ENCODE measurements at places on chromosomes 2 and 18.

- no peak for DNase-seq
Observed at GRCh38 chr2:26479789-26480565, 2.1 kb upstream of the OTOF start.

GRCh38 chr2:1839066-1839756 is 94.9 kb upstream of the PXDN start:
- DNase-seq, result no peak

- no peak for DNase-seq
Observed at GRCh38 chr2:67727131-67727530, 330.0 kb downstream of the ETAA1 start.

GRCh38 chr2:241818229-241818942 is 9.4 kb downstream of the NEU4 start:
- DNase-seq, result no peak

GRCh38 chr2:5370158-5370557 is 322.0 kb upstream of the SOX11 start:
- no peak for DNase-seq

DNA sequence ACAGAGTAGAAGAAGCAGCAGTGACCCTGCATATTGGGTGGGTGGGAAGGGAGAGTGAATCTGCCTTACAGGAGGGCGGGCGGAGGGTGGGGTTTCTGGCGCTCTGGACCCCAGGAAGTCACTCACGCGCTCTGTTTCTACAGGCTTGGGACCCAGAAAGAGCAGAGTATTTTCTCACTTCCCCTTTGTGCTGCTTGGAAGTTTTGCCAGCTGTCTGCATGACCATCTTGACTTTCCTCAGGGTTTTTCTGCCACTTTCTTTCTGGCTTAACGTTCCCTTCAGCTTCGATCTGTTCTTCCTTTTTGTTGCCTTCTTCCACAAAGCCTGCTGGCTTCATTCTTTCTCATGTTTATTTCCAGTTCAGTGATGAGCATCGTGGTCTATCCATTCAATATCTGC is 383.1 kb downstream of the GALR1 start:
- no peak for DNase-seq

GRCh38 chr2:182941121-182941722 is 74.8 kb upstream of the FRZB start:
- DNase-seq, result no peak

DNA sequence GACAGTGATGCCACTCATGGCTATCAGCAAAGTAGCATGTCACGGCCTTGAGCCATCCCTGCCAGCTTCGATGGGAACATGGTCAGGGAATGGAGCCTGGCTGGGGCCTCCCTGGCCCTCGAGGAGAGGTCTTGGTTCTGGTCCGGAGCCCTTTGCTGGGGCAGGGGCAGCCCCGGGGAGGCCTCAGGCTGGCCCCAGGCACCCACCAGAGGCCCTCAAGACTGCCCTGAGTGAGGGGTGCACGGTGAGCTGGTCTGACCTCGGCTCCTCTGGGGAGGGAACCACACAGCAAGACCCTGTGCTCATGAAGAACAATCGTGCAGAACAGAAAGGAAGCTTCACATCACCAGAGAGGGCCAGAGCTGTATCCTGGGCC is 75.2 kb upstream of the OTOS start:
- no peak for DNase-seq

DNA sequence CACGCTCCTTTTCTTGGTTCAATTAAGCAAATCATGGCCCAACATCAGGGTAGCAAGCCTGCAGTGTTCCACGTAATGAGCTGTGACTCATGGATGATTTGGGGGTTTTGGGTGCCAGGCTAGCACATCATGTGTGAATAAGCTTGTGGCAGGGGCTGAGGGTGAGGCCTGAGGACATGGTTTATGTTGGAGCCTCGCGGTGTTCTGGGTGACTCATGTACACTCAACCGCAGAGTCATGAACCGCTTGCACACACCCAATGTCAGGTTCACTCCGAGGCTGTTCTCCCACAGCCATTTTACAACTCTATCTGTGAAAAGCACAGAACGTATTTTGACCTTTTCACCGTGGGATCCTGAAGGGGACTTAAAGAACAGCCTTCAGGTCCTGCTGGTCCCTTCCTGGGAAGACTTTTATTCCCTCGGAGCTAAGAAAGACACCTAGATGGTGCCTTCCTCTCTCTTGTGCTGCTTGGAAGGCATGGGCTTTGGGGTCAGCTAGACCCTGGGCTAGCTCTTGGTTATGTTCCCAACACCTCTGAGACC is 139.9 kb upstream of the ZEB2 start:
- no peak for DNase-seq

- no peak for DNase-seq
Observed at GRCh38 chr2:240810621-240811020, 9.4 kb downstream of the KIF1A start.

GRCh38 chr2:120257522-120257921 is 4.9 kb downstream of the RALB start:
- no peak for DNase-seq

DNA sequence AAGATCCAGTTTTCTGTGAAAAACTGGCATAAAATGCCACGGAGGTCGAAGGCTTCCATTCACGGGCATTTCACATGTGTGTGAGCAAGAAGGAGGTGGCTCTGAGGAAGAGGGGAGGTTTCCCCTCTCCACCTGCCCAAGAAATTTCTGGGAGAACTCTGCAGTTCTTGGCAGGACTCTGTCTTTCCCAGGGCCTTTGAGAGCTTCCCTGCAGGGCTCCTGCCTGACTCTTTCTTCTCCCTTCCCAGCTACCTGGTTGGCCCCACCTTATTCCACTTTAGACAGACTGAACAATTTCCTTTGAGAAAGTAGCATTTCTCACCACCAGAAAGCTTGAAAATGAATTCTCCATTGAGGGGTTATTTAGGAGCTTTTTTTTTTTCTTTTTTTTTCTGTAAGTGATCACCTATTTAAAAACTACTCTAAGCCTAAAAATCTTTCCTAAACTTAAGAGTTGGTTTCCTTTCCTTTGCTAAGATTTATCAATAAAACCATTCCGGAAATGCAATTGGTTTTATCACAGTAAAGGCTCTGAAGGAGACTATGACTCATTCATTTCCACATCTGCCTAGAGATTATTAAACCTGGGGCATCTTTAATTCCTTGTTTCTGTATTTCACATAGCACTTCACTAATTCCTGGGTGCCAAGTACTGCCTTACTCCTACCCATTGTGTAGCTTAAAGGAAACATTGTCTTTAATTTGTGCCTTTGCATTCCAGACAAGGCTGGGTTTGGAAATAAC is 59.3 kb downstream of the UNC80 start:
- DNase-seq, result no peak

DNA sequence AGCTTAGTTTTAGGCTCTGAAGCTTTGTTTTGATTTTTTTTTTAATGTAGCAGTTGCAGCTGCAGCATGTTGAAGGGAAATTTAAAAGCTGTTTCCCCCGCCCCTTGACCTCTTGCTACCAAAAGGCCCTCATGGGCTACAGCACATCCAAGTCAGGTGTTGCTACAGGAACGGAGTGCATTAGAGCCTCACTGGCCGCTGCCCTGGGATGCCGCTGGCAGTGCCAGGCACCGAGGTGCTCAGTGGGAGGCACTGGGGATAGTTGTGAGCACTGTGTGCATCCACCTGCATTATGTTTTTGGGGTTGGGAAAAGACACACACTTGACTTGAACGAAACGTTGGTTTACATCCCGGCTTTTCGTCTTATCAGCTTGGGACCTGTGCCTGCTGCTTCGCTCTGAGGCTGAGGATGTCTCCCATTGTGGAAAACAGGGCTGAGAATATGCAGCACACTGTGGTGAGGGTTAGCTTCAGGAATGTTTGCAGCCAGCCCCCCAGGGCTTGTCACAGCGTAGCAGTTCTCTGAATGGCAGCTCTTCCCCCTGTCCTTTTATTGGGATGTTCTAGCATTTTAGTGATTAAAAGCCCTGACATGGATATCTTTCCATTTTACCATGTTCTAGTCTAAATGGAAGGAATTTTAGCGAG is 24.1 kb downstream of the DCDC2C start:
- DNase-seq, result no peak

GRCh38 chr2:197577446-197577845 is 61.6 kb downstream of the MOB4 start:
- DNase-seq, result no peak

DNA sequence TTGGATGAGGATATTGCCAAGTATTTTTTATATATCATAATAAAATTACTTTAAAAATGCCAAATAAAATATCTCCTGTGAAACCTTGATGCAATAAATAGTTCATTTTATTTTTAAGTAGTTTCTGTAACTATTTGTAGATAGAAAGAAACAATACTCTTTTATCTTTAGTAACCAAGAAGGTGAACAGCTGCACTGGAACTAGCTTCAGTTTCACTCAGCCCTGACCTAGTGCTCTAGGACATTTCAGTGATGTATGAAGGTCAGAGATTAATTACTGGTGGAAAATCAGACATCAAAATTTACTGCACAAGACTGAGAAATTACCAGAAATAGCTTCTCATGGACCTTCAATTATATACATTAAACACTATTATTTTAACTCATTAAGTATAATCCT is 1305.0 kb downstream of the CNTNAP5 start:
- no peak for DNase-seq

DNA sequence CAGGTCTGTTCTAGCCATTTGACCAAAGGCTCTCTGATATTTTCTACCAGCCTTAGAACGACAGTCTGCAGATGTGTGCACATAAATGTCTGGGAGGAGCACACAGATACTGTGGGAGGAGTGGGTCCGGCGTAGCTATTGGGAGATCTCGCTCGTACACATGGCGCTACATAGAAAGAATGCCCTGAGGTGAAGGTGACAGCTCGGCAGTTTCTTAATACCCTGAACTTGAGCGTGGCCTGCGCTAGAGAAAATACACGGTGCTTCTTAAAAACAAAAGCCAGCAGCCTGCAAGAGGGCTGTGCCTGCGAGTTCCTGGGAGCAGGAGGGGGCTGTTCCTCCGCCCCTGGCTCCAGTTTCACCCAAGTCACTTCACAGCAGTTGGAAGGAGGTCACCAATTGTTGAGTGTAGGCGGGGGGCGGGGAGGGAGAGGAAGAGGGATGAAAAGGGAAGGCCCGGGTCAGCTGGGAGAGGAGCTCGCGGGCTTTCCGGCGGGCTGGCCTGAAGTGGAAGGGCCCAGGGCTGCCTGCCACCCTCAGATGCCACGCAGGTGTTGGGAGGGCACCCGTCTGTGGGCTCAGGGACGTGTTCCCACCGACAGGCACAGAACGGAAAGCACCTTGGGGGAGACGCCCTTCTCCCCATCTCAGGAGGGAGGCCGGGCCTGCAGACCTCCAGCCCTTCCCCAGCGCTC is 124.7 kb upstream of the ZNF516 start:
- peak; percentile 52 for DNase-seq

DNA sequence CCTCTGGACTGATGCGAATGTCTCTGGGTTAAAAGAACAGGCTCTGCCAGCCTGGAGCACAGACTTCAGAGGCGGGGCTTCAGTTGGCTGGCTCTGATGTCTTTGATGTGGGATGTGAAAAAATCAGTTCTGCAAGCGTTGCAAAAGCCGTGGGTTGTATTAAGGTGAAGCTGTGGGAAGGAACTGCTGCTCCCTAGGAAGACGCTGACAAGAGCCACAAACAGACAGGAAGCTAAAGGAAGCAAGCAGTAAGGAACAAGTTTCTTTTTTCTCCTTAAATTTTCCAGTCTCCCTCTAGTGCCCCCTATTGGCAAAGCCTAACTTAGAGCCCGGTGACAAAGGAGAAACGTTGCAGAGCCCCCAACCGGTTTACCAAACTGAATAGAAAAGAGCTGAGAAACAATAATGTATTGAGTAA is 239.0 kb downstream of the CCDC178 start:
- no peak for DNase-seq

GRCh38 chr18:11676867-11677266 is 12.2 kb upstream of the GNAL start:
- no peak for DNase-seq

- no peak for DNase-seq
Observed at GRCh38 chr2:18987592-18988073, 370.8 kb downstream of the OSR1 start.

DNA sequence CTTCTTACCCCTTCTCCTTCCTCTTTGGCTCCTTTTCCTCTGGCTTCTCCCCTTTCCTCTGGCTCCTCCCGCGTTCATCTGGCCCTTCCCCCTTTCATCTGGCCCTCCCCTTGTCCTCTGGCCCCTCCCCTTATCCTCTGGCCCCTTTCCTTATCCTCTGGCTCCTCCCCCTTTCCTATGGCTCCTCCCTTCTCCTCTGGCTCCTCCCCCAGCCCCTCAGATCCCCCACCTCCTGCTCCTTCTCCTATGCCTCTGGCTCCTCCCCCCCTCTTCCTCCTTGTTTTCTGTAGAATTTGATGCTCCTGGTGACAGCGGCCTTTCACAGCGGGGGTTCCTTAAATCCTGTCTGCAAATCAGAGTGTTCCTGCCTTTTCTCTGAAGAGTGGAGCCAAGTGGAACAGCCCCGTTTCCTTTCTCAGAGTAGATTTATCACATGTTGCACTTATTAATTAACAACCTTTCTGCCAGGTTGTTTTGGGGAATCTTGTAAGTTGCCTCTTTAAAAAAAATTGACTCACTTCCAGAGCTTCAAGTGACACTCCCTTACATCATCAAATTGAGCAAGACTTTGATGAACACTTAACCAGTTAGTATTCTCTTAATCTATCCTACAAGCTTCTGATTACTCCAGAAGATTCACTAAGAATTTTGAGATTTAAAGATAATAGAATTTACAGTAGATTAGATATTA is 27.9 kb downstream of the FABP1 start:
- DNase-seq, result peak; percentile 6

GRCh38 chr2:170086751-170087412 is 91.1 kb upstream of the MYO3B start:
- DNase-seq, result no peak

GRCh38 chr18:56825321-56825720 is 174.2 kb downstream of the WDR7 start:
- DNase-seq, result no peak

- no peak for DNase-seq
Observed at GRCh38 chr2:10980886-10981425, 69.2 kb downstream of the KCNF1 start.

- no peak for DNase-seq
Observed at GRCh38 chr2:182435754-182436153, 8.9 kb upstream of the PDE1A start.

GRCh38 chr2:59567151-59567550 is 986.3 kb downstream of the BCL11A start:
- DNase-seq, result no peak

GRCh38 chr2:74199275-74199701 is 873 bp downstream of the MTHFD2 start:
- no peak for DNase-seq

GRCh38 chr18:30385684-30386083 is 656.9 kb downstream of the DSC3 start:
- no peak for DNase-seq

DNA sequence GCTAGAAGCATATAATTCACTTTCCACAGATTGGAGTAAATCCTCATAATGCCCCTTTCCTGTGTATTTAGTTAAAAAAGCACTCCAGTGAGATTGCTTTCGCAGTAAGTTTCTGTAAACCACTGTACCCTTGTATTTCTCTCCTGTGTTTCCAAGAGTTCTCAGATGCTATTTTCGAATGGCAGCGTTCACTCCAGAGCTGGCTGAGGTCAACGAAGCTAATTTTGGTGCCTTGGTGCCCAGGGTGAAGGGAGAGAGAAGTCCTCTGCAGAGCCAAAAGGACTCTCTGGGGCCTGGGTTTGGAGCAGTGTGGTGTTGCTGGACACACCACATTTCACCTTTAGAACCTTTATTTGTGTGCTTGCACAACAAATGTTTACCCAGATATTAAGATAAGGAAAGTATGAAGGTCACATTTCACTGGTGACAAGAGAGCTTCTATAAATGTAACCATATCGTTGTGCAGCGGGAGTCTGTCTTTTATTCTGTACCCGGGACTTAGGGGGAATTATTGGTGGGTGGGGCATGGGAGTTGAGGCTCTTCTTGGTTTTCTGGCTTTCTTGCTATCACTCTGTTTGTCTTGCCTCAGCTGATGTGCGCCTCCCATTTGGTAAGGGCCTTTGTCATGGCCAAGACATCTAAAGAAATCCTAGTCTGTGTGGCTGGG is 9.9 kb downstream of the EPAS1 start:
- DNase-seq, result no peak

Data from NCI-H524 treated with DMSO at 0.1 percent for 48 hours (cell line).